ENCODE measurements at places on chromosomes 7 and 10.

DNA sequence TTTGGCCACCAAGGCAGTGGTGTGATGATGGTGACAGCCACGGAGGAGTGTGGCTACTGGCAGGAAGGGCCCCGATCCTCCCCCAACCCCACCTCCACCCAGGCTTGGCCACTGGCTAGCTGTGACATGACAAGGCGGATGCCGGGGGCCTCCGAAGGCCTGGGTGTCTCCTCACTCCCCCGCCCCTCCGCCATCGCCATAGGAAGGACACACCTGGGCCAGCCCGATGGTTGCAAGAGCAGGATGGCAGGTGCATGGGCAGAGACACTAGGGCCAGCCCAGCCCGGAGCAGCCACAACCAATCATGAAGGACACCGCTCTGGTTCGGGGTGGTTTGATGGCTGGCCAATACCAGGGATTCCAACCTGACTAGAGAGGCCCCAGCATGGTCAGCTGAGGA, 81.0 kb downstream of the PTPRN2 start:
- no peak for DNase-seq

GRCh38 chr10:83516788-83517187, 622.5 kb upstream of the GHITM start:
- DNase-seq = no peak

DNA sequence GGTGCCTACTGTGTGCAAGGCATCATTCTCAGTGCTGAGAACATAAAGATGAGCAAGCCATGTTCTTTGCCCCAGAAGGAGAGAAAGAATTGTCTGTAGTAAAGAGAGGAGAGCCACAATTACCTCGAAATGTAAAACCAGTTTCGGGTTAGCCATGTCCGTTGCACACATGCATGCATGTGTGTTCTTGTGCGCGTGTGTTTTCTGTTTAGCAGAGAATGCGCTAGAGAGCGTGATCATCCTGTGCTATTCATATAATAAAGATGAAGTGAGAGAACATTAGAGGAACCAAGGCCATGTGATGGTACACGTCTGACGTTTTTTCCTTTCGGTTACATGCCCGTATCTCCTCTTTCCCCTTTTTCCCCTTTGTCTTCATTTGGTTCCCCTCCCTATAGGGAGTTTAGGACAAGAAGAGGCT, 158.2 kb downstream of the CELF2 start:
- no peak for DNase-seq

DNA sequence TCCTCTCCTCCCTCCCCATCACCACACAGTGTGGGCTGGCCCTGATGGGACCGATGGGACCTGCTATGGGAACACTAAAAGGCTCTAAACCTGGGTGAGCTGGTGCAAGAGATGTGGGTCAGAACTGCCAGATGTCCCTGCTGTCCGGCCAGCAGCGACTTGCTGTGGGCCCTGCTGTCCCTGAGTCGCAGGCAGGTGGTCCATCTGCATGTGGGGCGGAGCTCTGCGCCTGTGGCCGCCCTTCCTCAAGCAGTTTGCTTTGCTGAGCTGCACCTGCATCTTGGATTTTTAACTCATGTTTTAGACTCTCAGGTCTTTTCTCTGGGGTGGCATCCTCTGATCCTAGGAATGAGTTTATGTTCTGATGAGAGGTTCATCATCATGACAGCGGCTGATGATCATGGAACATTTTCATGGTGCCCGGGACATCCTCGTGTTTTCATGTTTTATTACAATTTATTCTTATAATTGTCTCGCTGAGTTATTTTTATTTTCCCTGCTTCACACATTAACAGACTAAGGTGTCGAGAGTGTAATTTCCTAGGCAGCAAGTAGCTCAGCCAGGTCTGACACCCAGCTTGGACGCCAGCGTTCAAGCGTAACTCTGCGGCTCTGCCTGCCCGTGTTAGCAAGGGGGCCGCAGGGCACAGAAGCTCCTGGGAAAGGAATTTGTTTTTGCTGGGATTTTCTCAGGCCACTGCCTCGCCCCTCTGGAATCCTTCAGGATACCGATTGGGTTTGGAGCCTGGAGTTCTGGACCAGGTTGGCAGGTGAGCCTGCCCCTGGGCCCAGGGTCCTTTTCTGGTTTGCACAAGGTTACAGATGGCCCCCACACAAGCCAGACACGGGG, 615.2 kb upstream of the FOXK1 start:
- no peak for DNase-seq

DNA sequence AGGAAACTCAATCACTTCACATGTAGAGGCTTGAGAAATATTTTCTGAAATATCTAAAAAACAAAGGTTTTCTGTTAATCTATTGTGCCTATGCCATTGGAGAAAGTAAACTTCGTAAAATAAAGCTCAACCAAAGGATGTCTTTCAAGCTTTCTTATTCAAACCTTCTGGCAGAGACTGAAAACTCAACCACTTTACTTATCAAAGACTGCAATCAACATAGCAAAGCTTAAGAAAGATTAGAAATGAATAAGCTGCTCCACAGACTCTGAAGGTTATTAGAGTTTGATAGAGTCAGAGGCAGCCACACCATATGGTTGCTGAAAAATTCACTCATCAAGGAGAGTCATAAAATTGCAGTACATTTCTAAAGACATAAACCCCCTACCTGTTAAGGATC, 245.8 kb upstream of the MEOX2 start:
- no peak for DNase-seq

- DNase-seq = no peak
These were observed 175.1 kb downstream of the TNS3 start for GRCh38 chr7:47406801-47407129.

- DNase-seq = no peak
These were observed 10.9 kb downstream of the FAM3C start for GRCh38 chr7:121385056-121385799.

- peak; percentile 93 for DNase-seq
These were observed 438.1 kb upstream of the GALNT17 start for GRCh38 chr7:70693686-70694433.

DNA sequence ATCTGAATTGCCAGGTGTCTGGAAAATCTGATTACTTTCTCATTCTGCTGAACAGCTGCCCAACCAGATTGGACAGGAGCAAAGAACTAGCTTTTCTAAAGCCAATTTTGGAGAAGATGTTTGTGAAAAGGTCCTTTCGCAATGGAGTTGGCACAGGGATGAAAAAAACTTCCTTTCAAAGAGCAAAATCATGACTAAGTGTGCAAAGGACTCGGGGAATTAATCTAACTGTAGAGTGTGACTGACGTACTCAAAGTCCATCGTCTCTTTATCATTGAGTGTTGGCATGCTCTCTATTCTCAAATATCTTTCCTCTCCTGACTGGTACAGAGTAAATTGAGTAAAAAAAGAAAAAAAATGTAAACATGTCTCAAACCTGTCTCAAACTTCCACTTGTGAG, 3.3 kb downstream of the NPS start:
- DNase-seq = no peak

DNA sequence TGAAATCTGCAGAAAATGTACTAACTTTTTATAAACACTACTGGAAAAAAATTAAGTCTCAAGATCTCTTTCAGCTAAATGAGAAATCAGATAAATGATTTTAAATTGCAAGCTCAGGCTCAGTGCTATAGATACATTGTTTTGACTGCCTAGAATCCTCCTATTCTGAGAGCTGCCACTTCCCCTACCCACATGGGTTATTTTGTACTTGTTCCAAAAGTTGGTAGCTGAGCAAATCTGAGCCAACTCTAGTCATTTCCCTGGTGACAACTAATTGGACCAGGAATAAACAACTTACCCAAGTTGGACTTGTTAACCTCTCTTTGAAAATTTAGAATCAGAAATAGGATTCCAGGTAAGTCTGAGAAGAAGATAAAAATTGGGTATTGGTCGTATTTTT, 202.1 kb downstream of the MBL2 start:
- DNase-seq = peak; percentile 9

DNA sequence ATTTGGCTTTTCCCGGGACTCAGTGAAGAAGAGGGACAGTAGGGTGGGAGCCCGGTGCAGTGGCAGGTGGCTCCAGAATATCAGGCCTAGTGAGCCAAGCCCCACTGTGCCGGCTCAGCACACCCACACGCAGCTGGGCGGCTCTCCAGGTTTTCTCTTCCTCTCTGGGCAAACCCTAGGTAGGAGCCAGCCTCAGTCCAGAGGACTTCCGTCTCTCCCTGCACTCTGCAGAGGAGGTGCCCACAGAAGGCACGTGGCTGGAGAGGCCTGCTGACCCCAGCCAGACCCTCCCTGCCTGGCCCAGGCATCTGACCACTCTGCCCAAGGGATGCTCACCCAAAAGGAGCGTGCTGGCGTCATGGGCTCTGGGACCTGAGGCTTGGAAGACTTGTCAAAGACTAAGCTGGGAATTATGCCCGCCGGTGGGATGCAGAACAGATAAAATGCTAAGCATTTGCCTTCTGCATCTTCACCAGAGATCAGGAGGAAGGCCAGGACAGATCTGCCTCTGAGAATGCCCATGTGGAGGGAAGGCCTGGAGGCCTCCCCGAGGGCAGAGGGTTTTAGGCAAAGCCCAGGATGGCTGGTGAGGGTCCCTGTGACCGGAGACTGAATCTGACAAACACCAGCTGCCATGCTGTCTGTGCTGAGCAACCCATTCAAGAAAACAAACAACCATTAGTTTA, 40.2 kb downstream of the TCERG1L start:
- DNase-seq = no peak

GRCh38 chr10:13684806-13685482, 98.2 kb downstream of the PRPF18 start:
- peak; percentile 51 for DNase-seq

- no peak for DNase-seq
These were observed 2.4 kb upstream of the MYO1G start for GRCh38 chr7:44981035-44981706.

DNA sequence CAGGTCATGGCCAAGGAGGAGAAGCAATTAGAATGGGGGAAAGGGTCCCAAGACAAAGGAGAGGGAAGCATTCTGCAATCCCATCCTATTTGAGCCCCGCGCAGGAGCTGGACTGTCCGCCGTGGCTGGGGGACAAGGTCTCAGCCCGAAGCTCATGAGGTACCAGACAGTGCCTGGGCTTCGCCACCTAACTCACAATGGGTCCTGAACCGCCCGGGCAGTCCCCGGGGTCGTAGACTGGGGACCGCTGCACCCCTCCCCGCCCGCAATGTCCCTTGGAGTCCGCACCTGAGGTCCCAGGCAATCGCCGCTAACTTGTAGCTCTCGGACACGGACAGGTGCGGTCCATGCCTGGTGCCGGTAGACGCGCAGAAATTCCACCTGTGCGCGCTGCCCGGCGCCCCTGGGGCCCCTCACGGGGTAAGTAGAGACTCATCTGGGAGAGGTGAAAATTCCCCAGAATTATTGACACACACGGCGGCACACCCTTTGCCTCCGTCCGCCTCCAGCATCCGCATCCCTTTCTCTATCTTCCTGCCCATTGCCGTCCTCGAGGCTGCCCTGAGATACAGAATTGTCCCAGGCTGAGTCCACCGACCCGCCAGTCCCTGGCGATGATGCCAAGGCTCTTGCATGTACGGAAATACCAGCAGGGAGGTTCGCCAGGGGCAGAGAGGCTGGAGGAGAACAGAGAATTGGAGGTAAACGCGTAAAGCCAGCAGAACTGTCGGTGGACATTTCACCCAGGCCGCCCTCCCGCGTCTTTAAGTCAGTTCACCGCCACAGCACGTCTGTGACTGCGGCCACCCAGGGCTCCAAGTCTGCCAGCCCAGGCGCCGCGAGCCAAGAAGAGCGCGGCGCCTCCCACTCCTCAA, 1.8 kb downstream of the CHRM2 start:
- peak; percentile 19 for DNase-seq

GRCh38 chr7:47528471-47528870, 53.4 kb downstream of the TNS3 start:
- DNase-seq = no peak

- DNase-seq = no peak
These were observed 31.6 kb downstream of the CHAT start for GRCh38 chr10:49645417-49645816.

DNA sequence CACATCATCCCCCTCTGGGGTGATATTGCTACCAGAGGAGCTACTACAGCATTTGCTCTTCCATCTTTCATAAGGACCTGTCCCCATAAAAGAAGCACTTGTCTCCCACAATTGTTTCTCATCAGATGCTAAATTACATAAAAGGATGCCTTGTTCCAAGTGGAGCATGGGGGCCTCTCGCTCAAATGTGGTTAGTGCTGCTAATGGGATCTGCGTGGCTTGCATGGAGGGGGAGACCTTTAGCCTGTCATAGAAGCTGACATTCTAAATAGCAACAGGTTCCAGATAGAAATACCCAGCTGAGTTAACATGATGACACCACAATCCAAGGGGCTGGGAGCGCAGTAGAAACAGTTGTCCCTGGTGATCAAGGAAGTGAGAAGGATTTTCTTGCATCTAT, 257.9 kb downstream of the SFMBT2 start:
- no peak for DNase-seq

GRCh38 chr10:63520500-63521415, at the start of gene REEP3:
REEP3 (plus strand) TSS chr10:63521401; CDS start chr10:63521546, 145 bp downstream.
- DNase-seq = peak; percentile 70

GRCh38 chr10:62075912-62076311, 174.4 kb downstream of the ARID5B start:
- DNase-seq = no peak

- DNase-seq = no peak
These were observed 128.1 kb upstream of the ITGB1 start for GRCh38 chr10:33086100-33086499.

- no peak for DNase-seq
These were observed 1.6 kb downstream of the NUP42 start for GRCh38 chr7:23183279-23184012.

DNA sequence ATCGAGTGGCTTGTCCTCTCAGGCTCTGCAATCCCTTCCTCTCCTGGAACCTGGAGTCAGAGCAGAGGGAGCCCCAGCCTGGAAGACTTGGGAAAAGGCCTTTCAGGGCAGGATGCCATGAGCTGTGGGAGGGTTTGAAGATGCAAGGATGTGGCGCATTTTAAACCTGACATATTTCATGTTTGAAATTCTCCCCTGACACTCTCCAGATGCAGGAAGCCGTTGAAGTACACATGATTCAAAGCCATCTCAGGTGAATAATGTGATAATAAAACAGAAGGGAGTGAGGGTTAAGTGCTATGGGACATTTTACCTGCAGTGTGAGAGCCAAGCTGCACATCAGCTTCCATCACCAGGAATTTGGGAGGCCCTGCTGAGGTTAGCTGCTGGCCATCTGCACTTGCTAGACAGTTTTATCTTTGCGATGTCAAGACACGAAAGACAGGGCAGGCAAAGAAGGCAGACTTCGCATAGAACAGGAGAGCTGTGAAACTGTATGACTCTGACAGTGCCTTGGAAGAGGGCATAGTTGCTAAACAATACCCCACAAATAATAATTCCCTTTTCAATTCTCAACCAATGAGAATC, 159.1 kb upstream of the GDF10 start:
- DNase-seq = no peak

GRCh38 chr10:28555358-28555757, 22.4 kb downstream of the WAC start:
- DNase-seq = no peak

- no peak for DNase-seq
These were observed 332.1 kb downstream of the BMPER start for GRCh38 chr7:34237493-34237849.

GRCh38 chr10:110918269-110918642, 724 bp downstream of the BBIP1 start:
- DNase-seq = peak; percentile 96

GRCh38 chr10:50651808-50652207, 28.1 kb upstream of the SGMS1 start:
- no peak for DNase-seq

Data from myocyte (in vitro differentiated cells).